ENCODE measurements at places on chromosomes 13 and 19. TPM values are rescaled to one million over a fixed set of nuclear protein-coding genes. Genes with fewer than 3 reads are reported as not detected.

GRWD1 gene
- total RNA-seq, result 39.1 TPM

CLEC4G gene
- not detected for total RNA-seq

MBD3L3 gene
- not detected for total RNA-seq

FUT1 gene
- not detected for total RNA-seq

SIGLEC12 gene
- not detected for total RNA-seq

TMEM86B gene
- total RNA-seq, result 17.7 TPM

NLRP11 gene
- not detected for total RNA-seq

SIGLEC11 gene
- total RNA-seq, result not detected

CD33 gene
- 0.73 TPM for total RNA-seq

CGB2 gene
- total RNA-seq, result not detected

THSD8 gene
- 1.1 TPM for total RNA-seq

MYBPC2 gene
- not detected for total RNA-seq

CACNA1A gene
- total RNA-seq, result 0.36 TPM

ETV2 gene
- 0.55 TPM for total RNA-seq

ZNF135 gene
- 15.4 TPM for total RNA-seq

ZNF383 gene
- total RNA-seq, result 39.8 TPM

QPCTL gene
- 7.3 TPM for total RNA-seq

C19orf81 gene
- 1.9 TPM for total RNA-seq

PLA2G4C gene
- total RNA-seq, result 2.7 TPM

ZNF208 gene
- 3.3 TPM for total RNA-seq

ZNF549 gene
- total RNA-seq, result 25.5 TPM

GRK1 gene
- total RNA-seq, result not detected

UPK1A gene
- total RNA-seq, result not detected

CPAMD8 gene
- total RNA-seq, result 7.5 TPM

ZNF610 gene
- total RNA-seq, result 4.5 TPM

LIN37 gene
- total RNA-seq, result 14.0 TPM

KIR3DL2 gene
- not detected for total RNA-seq

CYP4F2 gene
- total RNA-seq, result not detected

LGALS4 gene
- 9.6 TPM for total RNA-seq

CEACAM20 gene
- total RNA-seq, result not detected

DNAJC15 gene
- 9.5 TPM for total RNA-seq

ZNF816 gene
- total RNA-seq, result 21.6 TPM

SIGLEC8 gene
- not detected for total RNA-seq

TUBA3C gene
- total RNA-seq, result not detected

KCTD4 gene
- not detected for total RNA-seq
